ENCODE measurements at places on chromosomes 1 and 21.

- DNase-seq, result no peak
These were observed 13.7 kb upstream of the LBR start for GRCh38 chr1:225441314-225442122.

DNA sequence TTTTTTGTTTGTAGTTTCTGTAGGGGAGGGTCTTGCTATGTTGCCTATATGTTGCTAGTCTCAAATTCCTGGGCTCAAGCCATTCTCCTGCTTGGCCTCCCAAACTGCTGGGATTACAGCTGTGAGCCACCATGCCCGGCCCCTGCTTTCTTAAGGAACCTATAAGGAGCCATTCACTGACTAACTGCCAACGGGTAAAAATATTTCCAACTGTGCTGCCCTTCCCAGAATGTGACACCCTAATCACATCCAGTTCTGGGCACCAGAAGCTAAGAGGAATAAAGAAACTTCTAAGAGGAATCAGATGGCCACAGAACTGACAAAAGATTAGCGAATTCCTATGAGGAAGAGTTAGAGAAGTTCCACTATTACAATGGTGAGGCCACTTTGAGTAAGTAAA is 6.4 kb downstream of the SYPL2 start:
- DNase-seq, result no peak

DNA sequence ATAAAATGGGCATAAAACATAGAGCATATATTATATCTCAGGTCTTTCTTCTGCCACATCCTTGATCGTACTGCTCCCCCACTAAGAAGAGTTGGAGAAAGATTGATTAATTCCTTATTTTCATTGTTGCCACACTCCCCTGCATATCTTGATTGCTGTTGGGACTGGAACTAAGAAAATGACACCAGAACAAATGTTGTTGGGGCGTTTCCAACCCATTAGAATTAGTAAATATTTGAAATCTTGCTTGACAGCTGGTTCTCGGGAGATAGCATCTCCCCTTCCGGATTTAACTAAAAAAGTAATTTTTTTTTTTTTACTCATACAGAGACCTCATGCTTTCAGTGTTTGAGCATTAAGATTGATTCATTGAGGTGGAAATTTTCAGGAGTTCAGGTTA is 493.0 kb upstream of the PLXNA2 start:
- no peak for DNase-seq

DNA sequence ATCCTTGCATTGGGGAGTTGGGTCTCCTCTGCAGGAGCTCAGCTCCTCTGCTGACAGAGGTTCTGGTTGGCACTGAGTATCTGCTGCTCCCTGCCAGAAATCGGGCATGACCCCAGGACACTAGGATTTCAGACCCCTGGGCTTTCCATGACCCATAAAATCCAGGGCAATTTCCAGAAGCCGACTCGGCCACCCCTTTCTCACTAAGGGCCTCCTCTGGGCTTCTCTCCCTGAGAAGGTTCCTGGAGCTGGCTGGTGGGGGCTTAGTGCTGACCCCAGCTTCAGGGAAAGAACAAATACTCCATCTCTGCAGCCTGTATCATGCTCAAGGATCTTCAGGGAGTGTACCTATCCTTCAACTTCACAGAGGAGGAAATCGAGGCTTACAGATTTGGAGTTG is 603.4 kb downstream of the PTPRU start:
- DNase-seq, result no peak

DNA sequence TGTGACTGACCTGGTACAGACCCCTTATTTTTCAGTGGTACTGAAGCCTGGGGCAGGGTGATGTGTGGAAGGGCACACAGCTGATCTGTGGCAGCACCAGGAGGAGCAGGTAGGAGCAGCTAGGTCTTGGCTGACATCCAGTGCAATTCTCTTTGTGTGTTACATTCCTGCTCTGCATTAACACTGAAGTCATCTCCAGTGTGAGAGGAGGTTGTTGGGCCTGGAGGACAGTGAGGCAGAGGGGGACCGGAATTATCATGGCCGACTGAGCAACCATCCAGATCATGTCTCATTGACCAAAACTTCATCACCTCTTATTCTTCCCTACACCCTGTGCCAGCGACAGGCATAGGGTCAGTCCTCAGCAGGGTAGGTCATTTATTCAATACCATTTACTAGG is 1.5 kb downstream of the SLAMF8 start:
- no peak for DNase-seq

DNA sequence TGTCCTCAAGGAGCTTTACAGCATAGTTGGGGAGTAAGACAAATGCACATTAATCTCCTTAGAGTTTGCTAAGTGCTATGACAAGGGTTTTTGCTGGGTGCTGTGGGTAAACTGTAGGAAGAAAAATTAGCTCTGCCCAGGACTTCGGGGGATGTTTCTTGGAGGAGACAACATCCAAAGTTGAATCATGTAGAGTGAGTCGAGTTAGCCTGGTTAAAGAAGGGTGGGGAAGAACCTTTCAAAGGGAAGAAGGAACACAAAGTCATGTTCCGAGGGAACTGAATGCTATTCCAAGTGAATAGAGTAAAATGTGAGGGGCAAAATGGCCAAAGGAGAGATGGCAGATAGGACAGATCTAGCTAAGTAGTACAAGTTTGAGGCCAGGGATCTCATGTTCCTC is 17.1 kb downstream of the SPRTN start:
- DNase-seq, result no peak

DNA sequence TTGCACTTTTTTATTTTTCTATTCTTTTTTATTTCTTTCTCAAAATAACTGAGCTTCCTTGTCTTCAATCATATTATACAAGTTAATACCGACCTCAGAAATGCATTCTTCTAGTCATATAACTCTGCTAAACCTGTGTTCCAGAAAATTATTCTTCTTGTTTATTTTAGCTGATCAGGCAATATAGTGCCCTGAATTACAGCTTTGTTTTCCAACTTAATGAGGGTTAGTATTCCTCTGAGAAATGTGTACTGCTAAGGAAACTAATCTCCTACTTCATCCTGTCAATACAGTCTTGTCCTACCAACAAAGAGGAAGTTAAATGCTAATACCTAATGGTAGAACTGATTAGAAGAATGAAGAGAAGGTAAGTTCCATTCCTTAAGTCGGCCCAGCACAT is 13.0 kb downstream of the BRINP3 start:
- no peak for DNase-seq

DNA sequence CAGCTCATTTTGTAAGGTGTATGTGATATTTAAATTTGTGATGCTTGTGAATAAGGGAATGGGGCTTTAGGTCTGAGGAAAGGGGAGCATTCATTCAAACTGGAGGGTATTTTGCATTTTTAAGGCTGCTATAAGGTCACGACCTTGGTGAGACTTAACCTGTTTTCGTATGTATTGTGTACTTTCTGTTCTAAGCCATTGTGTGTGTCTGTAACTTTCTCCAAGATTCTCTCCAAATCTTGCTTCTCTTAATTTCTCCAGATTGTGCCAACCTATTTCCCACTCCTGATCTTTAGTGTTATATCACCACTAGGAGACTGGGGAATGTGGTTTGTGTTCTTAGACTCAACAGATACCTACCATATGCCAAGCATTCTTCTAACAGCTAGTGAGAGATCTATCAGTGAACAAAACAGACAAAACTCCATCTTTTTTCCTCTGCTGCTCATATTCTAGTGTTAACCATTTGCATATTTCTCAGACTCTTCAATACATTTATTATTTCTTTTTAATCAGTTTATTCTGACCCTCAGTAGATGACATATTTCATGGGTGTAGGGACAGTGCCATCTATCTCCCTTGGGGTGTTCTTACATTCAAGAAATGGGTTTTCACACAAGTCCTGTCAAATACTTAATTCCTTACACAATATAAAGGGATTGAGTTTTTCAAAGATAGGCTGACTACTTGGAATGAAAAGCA is 27.5 kb downstream of the ATP1B1 start:
- DNase-seq, result no peak

GRCh38 chr1:214603819-214604252 is 841 bp downstream of the CENPF start:
- no peak for DNase-seq

GRCh38 chr1:150808121-150808520 is at the start of gene CTSK:
Gene CTSK (minus strand): TSS chr1:150808260. CDS start chr1:150806805, 1,455 bp downstream.
- DNase-seq, result no peak

DNA sequence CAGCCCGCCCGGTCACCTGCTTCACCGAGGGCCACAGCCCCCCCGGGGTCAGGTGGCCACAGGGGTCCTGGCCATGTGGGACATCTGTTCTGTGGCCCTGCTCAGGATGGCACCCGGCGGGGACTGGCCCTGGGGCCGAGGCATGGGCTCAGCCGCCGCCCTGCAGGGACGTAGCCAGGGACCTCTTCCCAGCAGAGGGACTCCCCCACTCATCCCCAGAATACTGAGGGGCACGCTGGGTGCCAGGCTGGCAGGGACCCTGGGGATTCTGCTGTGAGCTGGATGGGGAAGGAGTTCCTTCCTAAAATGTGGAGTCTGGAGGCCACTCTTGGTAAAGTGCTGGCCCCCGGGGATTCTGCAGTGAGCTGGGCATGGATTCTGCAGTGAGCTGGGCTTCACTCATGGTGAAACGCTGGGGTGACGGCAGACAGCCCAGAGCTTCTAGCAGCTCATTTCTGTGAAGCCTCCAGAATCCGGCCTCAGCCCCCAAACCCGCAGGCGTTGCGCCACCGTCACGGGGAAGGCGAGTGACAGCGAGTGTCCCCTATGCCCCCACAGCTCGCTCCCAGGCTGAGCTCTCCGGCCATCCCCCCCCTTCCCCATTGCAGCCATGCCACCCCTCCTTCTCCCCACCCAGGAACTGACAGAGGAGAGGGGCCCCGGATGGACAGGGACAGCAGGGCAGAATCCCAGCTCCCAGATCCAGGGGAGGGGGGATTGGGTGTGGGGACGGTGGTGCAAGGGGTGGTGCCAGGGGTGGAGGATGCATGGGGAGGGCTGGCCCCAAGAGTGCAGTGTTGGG is 1.4 kb downstream of the ITGB2 start:
- no peak for DNase-seq

DNA sequence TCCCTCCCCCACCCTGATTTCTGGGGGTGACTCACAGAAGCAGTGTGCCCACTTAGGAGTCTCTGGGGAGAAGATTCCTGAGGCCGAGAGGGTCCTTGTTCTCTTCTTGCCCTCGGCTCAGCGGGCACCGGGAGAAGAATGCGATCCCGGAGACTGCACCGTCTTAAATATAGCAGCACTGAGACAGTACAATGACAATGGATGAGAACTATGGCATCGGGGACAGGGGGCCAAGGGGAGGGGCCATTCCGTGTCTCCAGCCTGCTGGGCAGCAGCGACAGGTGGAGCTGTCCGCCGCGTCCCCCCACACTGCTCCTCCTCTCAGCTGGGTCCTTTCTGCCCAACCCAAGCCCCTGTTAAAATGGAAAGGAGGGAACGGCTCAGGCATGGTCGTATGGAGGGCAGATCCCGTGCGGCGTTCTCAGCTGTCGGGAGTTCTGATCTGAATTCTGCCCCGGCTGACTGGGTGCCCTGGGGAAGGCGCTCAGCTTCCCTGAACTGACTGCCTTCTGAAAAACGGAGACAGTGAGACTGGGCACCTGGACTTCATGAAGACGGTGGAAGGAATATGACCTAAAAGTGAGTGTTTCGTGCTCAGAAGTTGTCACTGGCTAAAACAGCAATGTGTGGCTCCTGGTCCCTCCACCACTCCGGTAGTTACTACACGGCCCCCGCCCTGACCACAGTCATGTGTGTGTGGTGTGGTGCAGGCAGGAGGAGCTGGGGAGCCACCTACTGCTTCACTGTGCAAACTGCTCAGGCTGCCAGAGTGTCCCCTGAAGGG is at the start of gene MYOM3:
MYOM3 (minus strand) TSS at position 140 of the 784 bp plus-strand sequence. CDS start 3,499 bp downstream, outside the sequence.
- peak; percentile 43 for DNase-seq

DNA sequence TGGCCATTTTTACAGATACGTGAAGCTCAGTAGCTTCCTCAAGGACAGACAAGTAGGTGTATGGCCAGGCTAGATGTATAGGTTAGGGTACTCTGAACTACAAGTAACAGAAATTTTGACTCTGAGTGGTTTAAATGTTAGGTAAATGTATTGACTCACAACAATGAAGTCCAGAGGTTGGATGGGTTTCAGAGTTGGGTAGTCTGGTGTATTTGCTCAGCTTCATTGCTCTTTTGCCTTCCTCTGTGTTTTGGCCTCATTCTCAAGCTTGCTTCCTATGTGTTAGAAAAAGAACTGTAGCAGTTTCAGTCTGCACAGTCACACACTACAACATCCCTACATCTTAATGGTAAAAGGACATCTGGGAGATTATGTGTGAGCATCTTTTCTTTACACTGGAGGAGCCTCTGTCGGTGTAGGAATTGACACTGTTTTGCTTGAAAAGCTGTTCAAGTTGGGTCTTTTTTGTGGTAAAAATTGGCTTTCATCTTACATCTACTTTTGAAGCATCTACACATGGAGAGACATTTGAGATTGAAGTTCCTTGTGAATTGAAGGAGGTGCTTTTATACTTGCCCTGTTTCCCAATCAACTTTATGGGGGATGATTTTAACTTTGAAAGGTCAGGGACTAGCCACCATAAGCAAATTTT is 64.4 kb downstream of the MAST2 start:
- DNase-seq, result no peak

DNA sequence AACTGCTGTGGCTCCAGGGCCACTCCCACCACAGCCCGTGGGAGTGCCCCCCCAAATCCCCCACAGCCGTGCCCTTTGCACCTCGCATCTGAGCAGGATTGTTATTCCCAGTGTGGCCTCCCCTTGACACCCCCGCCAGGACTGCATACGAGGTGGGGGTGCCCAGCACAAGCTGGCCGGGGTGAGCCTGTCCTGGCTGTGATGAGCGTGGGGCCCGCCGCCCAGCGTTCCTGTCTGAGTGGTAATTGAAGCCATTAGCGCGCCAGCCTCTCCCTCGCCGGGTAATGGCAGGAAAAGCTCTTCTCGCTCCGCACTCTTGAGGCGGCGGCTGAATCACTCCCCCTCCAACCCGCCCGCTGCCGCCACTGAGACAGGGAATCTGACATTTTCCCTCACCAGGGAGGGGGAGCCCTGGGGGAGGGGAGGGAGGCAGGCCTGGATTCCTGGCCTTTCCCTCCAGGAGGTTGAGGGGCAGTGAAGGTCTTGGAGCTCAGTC is 27.7 kb downstream of the PTPRF start:
- no peak for DNase-seq

- DNase-seq, result no peak
These were observed 148.7 kb downstream of the NR5A2 start for GRCh38 chr1:200176181-200176580.

- DNase-seq, result peak; percentile 59
These were observed 30.5 kb downstream of the TBCE start for GRCh38 chr1:235397733-235398132.

DNA sequence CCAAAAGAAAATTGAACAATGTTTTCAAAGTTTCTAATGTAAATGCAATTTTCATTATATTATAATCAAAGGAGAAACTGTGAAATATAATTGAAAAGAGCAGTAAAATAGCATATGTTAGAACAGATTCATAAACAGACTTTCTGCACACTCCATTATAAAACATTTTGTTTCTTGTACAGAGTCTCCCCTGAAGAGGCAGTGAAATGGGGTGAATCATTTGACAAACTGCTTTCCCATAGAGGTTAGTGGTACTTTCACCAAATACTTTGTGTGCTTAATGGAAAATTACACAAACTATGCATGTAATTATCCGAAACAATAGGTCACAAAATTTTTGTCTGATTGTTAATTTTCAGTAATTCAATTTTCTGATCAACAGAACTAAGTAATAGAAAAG is 1.9 kb downstream of the RGS18 start:
- DNase-seq, result no peak

- no peak for DNase-seq
These were observed 13.2 kb upstream of the CDC7 start for GRCh38 chr1:91487469-91487868.
